Myocyte (in vitro differentiated cells): ENCODE measurements at places on chromosomes 16 and 17. TPM values are rescaled to one million over a fixed set of nuclear protein-coding genes. Genes with fewer than 3 reads are reported as not detected.

FOXN1 gene
- total RNA-seq = not detected in 2 replicates

- DNase-seq = peak; percentile 74
These were observed at the start of gene MILR1 for GRCh38 chr17:64448665-64449512. Gene MILR1, plus strand, starts transcription at chr17:64449115. Its CDS starts 54 bp downstream, at chr17:64449169.

- peak; percentile 17 for DNase-seq
These were observed 66.9 kb upstream of the GSG1L start for GRCh38 chr16:28130099-28131088.

CDR2L gene
- total RNA-seq = 22.5 and 23.6 TPM in 2 replicates

DNA sequence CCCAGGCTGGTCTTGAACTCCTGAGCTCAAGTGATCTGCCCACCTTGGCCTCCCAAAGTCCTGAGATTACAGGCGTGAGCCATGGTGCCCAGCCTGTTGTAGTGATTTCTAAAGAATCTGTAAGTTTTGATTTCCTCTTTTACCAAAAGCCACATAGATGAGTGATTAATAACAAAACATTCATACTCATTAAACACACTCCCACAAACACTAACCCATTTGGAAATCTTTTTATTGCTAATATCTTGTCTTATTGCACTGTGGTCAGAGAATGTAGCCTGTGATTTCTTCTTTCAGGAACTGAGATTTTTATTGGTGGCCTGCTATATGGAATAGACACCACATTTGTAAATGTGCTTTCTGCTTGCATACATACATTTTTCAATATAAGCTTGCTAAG lies 31.6 kb downstream of the MYH10 start:
- DNase-seq = no peak

SGCA gene
- 428 and 447 TPM in 2 replicates for total RNA-seq

DNA sequence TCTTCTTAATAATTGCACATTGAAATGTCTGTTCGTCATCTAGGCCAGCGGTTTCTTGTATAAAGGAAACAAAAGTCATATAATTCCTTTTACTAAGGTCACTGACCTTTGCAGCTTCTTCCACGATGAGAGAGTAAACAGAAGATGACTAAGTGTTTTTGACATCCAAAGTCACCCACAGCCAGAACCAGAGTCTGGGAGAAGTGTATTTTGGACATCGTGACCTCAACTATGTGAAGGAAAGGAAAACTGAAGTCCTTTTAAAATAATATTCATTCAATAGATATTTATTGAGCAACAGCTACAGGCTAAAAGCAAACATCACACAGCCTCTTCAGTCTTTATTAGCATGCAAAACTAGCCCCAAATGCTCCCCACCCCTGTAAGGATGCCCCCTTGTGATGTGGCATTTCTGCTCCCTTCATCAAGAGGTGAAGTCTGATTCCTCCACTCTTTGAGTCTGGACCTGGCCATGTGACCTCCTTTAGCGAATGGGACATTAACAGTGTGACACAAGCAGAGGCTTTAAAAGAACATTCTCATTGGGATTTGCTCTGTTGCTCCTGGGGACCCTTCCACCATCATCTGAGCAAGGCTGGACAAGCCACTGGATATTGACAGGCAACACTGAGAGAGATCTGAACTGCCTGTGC lies 8.1 kb upstream of the PMP22 start:
- peak; percentile 91 for DNase-seq
